ENCODE measurements at places on chromosomes 2 and 18.

DNA sequence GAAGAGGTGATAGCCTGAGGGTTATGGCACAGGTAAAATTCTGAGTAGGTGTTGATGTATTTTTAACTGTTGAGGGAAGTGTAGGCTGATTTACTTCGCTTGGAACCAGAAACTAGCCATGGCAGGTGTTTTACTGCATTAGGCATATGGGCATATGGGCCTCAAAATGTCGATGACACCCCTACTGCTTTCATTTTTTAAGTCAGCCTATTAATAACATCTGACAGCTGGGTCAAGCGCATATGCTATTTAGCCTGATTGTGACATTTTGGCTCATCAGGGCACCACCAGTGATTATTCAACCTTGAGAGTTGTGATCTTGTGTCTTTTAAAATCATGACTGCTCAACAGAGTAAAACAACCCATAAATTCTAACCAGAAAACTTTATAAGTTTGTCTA is 1396.9 kb upstream of the NXPH2 start:
- DNase-seq, result no peak

GRCh38 chr18:70494524-70494923 is 205.7 kb downstream of the SOCS6 start:
- no peak for DNase-seq

GRCh38 chr2:35614640-35615039 is 740.9 kb upstream of the CRIM1 start:
- DNase-seq, result no peak

DNA sequence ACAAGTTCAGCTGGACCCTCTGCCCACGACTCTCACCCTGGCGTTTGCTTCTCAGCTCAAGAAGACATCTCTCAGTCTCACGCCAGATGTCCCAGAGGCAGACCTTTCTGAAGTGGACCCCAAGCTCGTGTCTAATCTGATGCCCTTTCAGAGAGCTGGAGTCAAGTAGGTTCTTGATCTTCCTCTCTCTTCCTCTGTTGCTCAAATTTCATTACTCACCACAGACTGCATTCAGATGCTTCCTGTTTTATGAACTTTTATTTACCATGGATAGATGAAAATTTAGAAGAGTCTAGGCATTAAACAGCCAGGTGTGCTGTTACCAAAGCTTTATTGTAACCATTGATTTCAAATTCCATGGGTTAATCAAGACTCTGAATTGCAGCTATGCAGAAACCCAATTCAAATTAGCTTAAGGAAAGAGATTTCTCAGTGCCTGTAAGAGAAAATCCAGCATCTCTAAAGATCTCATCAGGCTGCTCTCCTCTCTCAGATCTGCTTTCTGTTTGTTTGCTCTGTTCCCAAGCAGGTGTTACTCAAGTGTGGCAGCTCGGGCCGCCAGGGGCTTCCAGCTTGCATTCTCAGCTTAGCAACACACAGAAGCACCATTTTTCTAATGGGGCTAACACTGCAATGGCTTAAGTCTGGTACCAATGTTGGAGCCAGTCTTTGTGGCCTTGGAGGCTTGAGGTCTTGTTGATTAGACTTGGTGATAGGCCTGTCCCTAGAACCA is 16.5 kb downstream of the SMARCAL1 start:
- DNase-seq, result no peak

- DNase-seq, result no peak
These were observed 60.8 kb downstream of the ST3GAL5 start for GRCh38 chr2:85827879-85828569.

DNA sequence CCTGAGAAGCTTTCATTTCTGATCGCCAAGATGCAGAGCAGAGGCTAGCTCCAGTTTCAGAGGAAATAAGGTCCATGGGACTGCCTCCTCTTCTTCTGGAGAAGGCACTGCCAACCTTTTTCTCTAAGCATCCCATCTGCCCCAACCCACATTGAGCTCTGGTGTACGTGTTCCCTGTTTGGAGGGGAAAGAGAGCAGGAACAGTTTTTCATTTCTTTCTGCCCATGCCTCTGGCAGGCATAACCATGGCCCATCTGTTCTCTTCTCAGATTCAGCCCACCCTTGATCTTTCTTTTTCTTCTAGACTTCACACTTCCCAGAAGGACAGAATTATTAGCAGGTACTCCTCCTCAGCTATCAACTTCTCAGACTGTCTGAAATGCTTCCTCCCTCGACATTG is 1110.3 kb upstream of the KLHL29 start:
- DNase-seq, result no peak

DNA sequence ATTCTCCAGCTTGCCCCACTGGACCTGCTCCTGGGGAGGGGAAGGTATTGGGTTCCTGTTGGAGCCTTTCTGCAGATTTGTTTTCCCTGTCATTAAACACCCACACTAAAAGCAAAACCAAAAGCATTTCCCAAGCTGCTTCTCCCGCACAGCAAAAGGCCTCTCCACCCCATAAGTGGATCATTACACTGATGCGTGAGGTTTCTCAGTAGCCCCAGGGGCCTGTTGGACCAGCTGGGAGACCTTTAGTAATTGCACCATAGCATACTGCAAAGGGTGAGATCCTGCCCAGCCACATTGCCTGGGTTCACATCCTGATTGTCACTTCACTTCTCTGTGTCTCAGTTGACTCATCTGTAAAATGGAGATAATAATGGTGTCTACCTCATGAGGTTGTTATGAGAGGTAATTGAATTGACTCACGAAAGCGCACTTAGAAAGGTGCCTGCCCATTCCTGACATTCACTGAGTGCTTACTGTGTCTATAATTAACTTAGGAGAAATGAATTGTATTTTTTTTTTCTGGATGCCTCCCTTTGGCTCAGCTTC is 43.9 kb downstream of the TOGARAM2 start:
- no peak for DNase-seq

DNA sequence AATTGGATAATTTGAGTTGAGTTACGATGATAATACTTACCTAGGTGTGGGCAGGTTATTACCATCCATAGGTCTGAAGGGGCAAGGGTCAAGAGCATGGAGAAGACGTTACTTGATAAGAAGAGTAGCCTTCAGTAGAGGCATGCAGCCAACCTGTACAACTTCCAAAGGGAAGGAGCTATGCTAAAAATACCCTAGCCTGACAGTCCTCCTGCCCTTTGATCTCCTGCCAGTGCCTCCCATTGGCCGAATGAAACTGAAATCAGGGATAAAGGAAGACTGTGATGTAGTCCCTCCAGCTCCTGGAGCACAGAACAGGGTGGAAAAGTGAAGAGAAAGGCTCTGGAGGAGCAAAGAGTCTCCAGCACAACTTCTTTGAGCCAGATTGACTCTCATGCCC is 487.4 kb downstream of the ADCYAP1 start:
- no peak for DNase-seq
